Upper lobe of left lung (tissue), 6 donors: ENCODE measurements at places on chromosomes 11 and 22. TPM values are rescaled to one million over a fixed set of nuclear protein-coding genes. Genes with fewer than 3 reads are reported as not detected.

TBX1 gene
- 2.6 TPM for total RNA-seq

FZD4 gene
- total RNA-seq = 39.6 TPM

PATL1 gene
- 34.5 TPM for total RNA-seq

FGF19 gene
- not detected for total RNA-seq

KREMEN1 gene
- total RNA-seq = 15.1 TPM

TCIRG1 gene
- 919 TPM for total RNA-seq

SPI1 gene
- 215 TPM for total RNA-seq

CD44 gene
- total RNA-seq = 552 TPM

SYTL2 gene
- 18.9 TPM for total RNA-seq

SLC22A25 gene
- total RNA-seq = not detected

PGA5 gene
- not detected for total RNA-seq

CNIH2 gene
- 1.8 TPM for total RNA-seq

SRSF8 gene
- total RNA-seq = 16.8 TPM
